Jurkat, Clone E6-1 (cell line): ENCODE measurements at places on chromosomes 13 and 19.
A peak's percentile ranks its signal among the peaks of the same experiment; 100 is the strongest.

DNA sequence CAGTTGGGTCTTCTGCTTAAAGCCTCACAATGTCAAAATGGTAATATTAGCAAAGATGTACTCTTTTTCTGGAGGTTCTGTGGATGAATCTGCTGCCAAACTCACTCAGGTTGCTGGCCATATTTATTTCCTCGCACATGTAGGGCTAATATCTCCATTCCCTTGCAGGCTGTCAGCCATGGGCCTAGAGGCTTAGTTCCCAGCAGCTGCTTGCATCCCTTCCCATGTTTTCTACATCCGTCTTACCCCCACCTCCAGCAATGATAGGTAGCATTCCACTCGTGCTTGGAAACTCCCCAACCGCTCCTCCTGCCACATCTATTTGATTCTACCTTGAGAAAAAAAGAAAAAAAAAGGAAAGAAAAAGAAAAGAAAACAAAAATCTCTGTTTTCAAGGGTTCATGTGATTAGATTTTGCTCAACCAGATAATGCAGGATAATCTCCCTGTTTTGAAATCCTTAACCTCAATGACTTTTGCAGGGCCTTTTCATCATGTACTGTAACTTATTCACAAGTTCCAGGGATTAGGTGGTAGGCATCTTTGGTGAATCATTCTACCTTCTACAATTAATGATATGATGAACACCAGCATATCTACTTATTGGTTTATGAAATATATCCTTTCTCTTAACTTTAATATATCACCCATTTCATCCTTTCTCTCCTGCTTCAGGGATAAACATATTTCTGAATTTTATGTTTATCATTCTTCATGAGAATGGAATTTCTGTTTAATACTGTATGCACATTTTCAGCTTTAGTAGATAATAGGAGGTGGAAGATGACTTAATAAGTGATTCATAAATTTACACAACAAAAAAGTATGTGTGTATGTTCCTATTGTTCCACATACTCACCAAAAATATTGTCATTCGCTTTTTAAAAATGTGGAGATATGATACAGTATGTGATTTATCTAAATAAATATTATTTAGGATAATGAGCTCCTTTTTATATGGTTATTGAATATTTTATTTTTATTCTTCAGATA, 931.9 kb downstream of the SLITRK5 start:
- no peak for DNase-seq

- no peak for DNase-seq
These were observed 1.2 kb upstream of the TMC4 start for GRCh38 chr19:54173951-54174834.

- DNase-seq = peak; percentile 82
These were observed 335 bp upstream of the SOX1 start for GRCh38 chr13:112066624-112067004.

DNA sequence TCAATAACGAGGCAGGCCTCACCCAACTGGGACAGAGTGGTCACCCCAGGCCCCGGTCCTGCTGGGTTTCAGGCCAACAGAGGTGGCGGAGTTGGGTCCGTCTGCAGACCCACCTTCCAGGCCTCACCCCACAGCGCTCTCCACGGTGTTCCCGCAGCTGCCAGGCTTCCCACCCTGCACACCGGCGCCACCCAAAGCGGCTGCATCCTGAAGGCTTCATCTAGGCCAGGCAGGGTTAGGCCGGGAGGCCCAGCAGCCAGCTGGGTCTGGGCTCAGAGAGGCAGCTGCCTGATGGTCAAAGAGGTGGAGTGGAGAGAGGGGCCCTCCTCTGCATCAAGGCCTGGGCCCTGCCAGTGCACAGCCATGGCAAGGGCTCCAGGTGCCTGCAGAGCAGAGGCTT, 44.1 kb downstream of the EPSTI1 start:
- no peak for DNase-seq

- DNase-seq = no peak
These were observed 869.0 kb upstream of the PRR20A start for GRCh38 chr13:56271686-56272085.

DNA sequence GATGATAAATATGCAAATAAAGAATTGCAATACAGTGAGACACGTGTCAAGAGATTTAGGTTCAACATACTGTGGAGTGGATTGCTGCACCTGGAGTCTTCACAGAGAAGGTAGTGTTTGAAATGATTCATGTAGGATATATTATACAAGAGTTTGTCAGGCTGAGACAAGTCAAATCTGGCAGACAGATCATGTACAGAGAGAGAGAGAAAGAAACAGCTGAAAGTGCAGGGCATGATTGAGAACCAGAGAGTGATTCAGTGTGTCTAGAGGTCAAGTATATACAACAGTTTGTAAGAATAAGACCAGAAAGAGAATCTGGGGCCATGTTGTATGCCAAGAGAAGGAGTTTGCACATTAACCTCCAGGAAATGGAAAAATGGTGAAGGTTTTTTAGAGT, 2.1 kb upstream of the VWA8 start:
- no peak for DNase-seq

DNA sequence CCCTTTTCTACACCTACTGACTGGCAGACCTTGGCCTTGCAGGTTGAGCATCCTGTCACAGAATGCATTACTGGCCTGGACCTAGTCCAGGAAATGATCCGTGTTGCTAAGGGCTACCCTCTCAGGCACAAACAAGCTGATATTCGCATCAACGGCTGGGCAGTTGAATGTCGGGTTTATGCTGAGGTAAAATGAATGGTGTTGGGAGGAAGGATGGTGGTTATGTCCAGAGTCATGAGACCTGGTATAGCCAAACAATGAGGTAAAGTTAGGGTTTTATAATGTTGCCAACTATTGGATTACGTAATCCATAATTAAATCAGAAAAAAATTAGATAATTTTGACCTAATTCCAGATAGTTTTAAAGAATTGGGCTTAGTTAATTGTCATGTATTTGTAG, 212.5 kb downstream of the PCCA start:
- DNase-seq = no peak

- DNase-seq = no peak
These were observed 13.6 kb upstream of the STRN4 start for GRCh38 chr19:46759817-46760333.

DNA sequence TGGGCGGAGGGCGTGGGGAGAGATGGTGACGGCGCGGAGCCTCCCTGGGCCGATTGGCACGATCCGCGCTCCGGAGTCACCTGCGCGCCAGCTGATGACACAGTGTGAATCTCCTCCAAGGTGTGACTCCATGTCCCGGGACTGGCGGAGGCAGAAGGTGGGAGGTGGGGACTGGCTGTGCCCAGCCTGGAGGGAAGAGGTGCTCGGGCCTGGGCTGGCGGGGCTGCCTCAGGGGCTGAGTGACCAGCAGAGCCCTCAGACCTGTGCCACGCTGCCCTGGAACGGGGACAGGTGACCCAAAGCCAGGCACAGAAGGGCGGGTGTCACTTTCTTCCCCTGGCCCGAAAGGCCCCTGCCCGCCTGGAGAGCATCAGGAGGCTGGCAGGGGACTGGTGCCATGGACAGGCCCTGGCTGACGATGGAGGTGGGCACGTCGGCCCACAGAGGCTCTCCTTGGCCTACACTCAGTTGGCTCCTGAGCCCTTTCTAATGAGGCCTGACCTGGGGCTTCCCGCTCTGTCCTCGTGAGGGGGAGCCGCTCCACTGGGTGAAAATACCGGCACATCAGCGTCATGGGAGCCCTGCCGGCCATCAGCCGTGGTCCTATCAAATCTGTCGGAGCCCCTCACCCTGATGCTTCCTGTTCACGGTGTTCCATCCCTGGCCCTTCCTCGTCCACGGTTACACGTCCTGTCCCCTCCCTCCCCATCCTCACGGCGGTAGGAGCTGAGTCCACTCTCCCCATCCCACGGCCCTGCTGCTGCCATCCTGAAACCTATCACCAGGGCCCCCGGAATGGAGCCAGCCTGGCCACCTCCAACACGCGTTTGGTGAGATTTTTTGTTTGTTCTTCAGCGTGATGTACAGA, 75.6 kb downstream of the SPACA7 start:
- DNase-seq = no peak
